ENCODE measurements at places on chromosomes 16 and 17.

DNA sequence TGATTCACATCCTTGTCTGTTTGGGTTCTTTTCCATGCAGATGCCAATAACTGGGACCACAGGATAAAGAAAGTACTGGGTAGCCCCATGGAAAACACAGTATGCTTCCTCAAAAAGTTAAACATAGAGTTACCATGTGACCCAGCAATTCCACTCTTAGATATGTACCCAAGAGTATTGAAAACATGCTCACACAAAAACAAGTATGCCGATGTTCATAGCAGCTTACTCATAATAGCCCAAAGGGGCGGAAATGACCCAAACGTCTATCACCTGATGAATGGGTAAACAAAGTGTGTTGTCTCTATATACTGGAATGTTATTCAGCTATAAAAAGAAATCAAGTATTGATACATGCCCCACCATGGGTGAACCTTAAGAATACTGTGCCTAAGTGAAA is 55.4 kb downstream of the CYB5B start:
- no peak for DNase-seq

GRCh38 chr17:75490173-75490743 is 25.1 kb downstream of the CASKIN2 start:
- DNase-seq = no peak

DNA sequence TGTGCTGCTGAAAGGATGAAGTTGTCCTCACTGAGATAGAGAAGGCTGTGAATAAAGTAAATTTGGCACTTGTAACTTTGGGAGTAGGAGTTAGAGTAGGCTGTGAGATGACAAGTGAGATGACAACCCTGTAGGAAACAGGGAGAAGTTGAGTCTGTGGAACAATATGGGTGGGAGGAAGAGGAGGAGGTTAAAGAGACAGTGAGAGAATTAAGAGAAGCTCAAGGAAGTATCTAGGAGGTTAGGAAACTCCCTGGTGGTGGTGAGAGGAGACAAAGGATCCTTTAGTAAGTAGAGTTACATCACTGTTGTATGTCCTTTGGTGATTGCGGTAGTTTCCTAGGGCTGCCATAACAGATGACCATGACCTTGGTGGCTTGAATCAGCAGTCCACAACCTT is 10.7 kb upstream of the HSD17B2 start:
- DNase-seq = no peak

DNA sequence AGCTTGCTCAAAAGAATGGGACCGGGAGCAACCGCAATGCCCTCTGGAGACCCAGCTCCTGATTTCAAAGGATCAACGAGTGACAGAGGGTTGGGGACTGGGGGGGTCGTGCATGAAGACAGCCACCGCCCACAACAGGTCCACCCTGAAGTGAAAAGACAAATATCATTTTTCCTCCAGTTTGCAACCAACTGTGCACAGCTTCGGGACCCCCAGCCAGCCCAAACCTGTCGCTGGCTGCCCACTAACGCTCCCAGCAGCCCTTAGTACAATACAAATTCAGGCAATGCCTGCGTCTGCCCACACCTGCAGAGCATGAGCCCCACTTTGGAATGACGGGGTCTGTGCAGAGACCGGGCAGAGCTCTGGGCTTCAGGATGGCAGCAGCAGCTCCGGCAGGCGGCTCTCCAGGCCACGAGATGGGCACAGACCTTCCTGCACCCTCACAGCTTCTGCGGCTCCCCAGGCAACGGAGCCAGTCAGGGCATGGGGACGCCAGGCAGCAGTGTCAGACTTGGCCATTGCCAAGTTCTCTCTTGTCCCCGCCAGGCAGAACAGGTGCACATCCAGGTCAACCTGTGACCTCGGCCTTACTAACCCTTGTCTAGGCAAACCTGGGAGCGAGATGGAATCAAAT is 60.1 kb downstream of the TBC1D16 start:
- no peak for DNase-seq

- no peak for DNase-seq
These were observed 351.7 kb downstream of the CDH8 start for GRCh38 chr16:61684541-61684940.

- DNase-seq = no peak
These were observed 64.2 kb upstream of the COX10 start for GRCh38 chr17:14004927-14005620.

DNA sequence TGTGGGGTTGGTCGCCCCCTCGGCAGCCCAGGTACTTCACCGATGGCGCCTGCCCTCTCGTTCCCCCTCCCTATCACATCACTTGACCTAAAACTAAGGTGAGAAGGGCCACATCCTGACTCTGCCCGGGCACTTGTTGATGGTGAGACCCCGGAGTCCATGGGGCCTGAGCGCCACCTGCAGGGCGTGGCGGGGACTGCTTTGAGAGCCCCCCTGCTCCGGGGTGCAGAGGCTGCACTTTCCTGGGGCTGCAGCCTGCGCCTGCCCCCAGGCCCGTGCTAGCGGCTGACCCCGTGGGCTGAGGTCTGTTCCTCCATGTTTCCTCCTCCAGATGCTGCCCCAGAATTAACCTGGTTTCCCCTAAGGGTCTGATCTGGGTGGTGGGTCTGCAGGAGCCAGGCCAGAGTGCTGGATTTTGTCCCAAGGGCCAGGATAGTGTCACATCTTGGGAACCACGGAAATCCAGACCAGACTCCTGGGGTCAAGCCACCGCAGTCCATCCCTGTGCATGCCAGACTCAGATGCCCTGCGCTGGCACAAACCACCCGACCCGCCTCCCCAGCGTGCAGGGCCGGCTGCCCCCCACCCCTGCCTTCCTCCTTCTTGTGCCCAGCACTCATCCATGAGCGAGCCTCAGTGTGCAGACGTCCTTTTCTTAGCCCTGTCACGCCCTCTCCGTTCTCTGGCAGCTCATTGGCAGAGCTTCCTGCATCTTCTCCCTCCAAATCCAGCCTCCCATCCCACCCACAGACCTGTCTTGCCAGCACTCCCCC is 2.7 kb downstream of the NDUFAF8 start:
- peak; percentile 45 for DNase-seq

DNA sequence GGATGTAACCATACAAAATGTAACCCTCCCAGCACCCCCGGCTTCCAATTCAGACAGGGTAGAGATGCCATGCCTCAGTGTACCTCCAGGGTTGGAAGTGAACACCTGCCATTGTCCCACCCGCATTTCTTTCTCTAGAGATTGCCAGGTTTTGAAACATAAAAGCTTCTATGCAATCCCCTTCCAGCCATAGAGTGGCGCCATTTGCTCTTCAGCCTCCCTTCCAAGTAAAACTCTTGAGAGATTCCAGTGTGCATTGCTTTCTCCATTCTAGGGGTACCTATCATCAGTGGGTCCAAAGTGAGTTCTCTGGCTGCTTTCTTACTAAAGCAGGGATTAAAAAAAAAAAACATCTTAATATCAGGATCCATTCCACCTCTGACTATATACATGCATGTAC is 133.1 kb upstream of the RPL38 start:
- DNase-seq = no peak

- DNase-seq = no peak
These were observed 661 bp downstream of the RFWD3 start for GRCh38 chr16:74666010-74666421.

DNA sequence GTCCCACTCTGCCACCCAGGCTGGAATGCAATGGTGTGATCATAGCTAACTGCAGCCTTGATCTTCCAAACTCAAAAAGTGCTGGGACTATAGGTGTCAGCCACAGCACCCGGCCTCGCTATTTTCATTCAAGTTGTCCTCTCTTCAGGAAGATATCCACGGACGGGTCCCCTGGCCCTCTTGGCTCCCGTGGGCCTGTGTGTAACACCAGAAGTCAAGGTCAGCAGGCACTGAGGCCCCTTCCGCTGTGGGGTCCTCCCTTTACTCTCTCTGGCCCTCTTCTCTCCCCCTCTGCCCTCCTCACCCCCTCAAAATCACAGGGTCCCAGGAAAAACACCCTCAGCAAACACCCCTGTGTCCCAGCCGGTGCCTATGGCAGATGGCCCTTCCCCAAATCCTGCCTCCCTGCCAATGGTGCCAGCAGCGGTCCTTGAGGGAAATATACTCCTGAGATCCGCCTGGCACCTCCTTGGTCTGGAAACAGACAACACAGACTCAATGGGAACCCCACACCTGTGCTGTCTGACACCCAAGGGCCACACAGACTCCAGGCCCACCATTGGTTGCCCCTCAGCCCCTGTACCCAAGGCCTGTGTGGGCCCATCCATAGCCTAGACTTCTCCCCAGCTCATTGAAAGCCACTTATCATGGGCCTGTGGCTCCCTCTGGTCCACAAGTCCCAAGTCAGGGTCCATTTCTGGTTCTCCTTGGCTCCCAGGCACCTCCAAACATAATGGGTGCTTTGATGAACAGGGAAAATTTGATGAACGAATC is 221.5 kb downstream of the ZNF423 start:
- no peak for DNase-seq

DNA sequence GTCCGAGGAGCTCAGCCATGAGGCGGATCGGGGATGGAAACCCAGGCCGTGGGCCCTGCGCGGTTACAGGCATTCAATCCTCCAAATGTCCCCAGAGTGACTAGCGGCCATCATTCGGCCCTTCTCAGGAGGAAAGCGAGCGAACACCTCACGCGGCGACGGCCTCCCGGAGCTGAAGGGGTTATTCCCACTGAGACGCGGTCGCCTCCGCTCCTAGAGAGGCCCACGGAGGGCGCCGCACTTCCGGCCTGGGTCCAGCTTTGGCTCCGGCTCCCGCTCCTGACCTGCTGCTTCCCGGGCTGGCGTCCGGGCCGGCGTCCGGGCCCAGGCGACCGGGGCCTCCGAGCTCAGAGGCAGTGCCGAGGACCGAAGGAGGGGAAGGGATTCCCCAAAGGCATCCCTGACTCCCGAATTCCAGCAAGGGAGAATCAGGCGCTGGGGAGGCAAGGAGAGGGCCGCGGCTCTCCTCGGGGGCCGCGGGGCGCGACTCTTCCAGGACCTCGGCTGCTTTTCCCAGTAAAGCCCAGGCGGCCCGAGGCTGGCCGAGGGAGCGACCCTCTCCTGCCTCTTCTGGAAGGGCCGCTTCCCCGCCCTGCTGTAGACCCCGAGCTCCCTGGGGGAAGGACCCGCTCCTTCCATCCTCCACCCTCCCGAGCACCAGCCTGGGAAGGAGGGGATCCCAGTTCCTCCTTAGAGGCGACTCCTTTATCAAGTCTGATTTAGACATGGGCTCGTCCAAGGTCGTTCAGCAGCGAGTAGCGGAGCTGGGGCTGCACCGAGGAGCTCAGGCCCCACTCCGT is 18.6 kb upstream of the ZNF629 start:
- DNase-seq = peak; percentile 71

DNA sequence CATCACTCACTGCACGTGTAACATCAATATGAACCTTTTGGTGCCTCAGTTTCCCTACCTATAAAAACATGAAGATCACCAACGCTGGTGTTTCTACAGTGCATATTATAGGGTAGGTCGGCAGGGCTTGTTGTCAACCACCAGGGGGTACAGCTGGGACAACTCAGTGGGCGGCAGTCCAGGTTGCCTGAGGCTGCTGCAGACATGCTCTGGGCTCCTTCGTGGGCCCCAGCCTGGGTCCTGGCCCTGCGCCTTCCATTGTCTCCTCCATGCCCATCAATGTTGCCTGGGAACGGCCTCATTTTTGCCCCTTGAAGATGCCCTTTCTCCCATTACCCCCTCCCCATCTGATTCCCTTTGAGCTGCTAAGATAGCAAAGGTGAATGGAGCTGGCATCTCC is 89.8 kb downstream of the GSG1L start:
- DNase-seq = no peak

GRCh38 chr16:2707368-2708289 is 12.4 kb downstream of the PRSS27 start:
- no peak for DNase-seq

DNA sequence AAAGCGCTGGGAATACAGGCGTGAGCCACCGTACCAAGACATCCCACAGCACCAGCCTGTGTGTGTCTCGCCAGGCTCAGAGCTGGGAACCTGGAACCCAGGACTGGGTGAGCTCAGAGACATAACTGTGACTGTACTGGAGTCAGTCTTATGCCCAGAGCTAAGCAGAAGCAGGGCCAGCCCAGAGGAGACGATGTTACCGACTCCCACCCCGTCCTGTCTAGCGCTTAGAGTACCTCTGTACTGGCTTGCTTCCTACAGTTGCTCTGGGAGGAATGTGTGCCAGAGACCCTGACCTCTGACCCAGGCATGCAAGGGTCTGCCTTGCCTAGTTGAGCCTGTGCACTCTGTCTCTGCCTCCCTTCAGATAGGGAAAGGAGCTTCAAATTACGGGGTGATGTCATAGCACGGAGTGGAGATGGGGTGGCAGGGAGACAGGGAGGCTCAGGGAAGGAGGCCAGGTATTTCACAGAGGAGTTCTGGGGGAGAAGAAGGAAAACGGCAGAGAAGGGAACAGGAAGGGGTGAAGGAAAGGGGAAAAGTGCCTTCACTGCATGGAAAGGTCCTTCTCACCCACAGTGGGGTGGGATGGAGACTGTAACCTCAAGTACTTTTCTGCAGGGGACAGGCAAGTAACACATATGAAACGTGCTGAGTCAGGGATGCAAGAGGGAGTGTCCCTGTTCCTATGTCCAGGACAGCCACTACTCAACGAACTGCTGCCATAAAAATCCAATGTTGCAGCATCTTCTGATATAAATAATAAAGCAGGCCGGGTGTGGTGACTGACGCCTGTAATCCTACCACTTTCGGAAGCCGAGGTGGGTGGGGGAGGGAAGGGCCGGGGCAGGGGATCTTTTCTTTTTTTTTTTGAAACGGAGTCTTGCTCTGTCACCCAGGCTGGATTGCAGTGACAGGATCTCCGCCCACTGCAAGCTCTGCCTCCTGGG is 5.8 kb upstream of the ARMC5 start:
- DNase-seq = no peak

- no peak for DNase-seq
These were observed 145.5 kb downstream of the AXIN2 start for GRCh38 chr17:65415991-65416390.

DNA sequence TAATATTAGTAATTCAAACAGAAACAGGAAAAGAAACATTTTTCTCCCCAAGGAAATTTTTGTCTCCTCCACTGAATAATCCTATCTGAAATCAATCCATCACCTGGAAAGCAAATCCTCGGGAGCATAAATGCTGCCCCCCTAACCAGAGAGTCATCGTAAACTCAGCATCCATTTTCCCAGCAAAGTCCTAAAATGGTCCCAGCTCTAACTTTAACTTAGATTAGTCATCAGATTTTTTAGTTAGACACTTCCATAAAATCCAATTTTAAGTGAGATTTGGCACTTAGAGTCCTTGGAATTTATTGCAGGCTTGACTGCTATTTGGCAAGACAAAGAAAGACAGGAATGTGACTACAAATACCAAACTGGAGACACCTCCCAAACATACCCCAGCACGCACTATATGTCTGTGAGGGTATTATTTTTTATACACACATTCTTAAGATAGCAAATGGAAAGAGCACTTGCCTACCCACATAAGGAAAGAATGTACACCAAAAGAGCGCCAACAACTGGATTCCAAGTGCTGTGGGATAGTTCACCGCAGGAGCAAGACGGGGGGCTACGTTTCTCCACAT is 15.4 kb downstream of the SCO1 start:
- DNase-seq = no peak

- no peak for DNase-seq
These were observed 5.4 kb upstream of the PSMC5 start for GRCh38 chr17:63821804-63822203.

GRCh38 chr16:4904108-4904941 is 32.6 kb downstream of the PPL start:
- DNase-seq = no peak

All from MM.1S (cell line).